ENCODE measurements at places on chromosomes 1 and 21. TPM values are rescaled to one million over a fixed set of nuclear protein-coding genes. Genes with fewer than 3 reads are reported as not detected.

MOV10 gene
- 74.1 TPM for polyA plus RNA-seq

MFSD2A gene
- polyA plus RNA-seq, result 1.9 TPM

LORICRIN gene
- polyA plus RNA-seq, result not detected

C2CD2 gene
- 13.6 TPM for polyA plus RNA-seq

OR10J5 gene
- polyA plus RNA-seq, result not detected

MRPL9 gene
- 131 TPM for polyA plus RNA-seq

KPNA6 gene
- polyA plus RNA-seq, result 32.7 TPM

TPM3 gene
- 269 TPM for polyA plus RNA-seq

HFM1 gene
- polyA plus RNA-seq, result 5.0 TPM

FBXO28 gene
- 30.9 TPM for polyA plus RNA-seq

RHOU gene
- 17.6 TPM for polyA plus RNA-seq

TNFRSF8 gene
- 0.44 TPM for polyA plus RNA-seq

SLC6A17 gene
- 0.76 TPM for polyA plus RNA-seq

GNG12 gene
- polyA plus RNA-seq, result 103 TPM

CRYBG2 gene
- polyA plus RNA-seq, result 0.87 TPM

FYB2 gene
- 0.37 TPM for polyA plus RNA-seq

ARHGEF10L gene
- polyA plus RNA-seq, result 35.2 TPM

DCST1 gene
- 0.12 TPM for polyA plus RNA-seq

GPX7 gene
- polyA plus RNA-seq, result 68.9 TPM

PTGS2 gene
- 0.53 TPM for polyA plus RNA-seq

PADI4 gene
- 0.81 TPM for polyA plus RNA-seq

JAM2 gene
- 11.5 TPM for polyA plus RNA-seq

OR2AK2 gene
- not detected for polyA plus RNA-seq

RIPK4 gene
- polyA plus RNA-seq, result 18.2 TPM

GBP7 gene
- not detected for polyA plus RNA-seq

FASLG gene
- polyA plus RNA-seq, result not detected

TAL1 gene
- polyA plus RNA-seq, result 5.6 TPM

AGO1 gene
- 18.5 TPM for polyA plus RNA-seq

CADM3 gene
- polyA plus RNA-seq, result 0.36 TPM

Measured in renal cortex interstitium (tissue), 15 donors.